AG04449 (cell line): ENCODE measurements at places on chromosomes 6 and 20.

DNA sequence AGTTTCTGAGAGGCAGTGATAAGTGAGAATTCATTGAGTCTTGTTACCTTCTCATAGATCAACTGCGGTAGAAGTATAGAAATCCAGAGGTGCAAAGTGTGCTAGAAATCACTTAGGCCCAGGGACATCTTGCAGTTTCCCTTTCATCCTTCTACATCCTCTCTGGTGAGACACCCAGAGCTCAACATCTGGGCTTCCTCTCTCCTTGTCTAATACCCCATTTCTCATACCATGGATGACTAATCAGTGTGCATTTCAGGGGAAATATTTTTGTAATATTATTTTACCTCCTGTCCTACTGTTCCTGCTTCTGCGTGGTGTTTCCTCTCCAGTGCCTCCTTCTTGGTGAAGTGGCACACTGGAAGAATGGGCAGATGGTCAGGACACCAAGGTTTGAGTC lies 322.4 kb downstream of the TFAP2B start:
- no peak for DNase-seq

DNA sequence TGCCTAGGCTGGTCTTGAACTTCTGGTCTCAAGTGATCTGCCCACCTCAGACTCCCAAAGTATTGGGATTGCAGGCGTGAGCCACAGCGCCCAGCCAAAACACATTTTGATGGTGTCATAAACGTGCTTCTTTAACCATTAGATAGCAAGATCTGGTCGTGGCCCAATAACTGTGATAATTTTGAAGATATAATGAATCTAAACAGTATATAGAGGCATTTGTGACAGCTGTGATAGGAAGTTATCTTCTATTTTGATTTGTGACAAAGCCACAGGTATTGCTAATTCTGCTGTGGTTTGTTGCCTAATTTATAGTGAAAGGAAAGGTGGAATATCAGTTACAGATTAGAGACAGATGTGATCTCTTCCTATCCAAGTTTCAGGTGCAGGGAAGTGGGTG lies 695 bp upstream of the OXT start:
- no peak for DNase-seq

DNA sequence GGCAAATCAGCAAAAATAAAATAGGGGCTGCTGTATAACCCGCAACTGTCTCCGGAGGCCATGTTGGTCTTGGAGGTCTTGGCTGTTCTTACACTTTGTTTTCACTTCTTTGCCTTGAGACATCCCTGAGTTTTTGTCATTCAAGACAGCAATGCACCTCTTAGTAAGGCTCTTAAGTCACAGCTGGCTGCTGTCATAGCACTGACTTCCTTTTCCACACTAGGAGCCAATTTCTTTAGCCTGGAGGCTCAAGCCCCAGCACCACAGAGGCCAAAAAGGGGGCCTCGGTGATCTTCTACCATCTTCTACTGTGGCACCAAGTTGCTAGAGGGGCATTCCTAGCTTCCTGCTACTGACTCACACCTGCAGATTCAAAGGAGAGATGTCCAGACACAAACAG lies 536.3 kb downstream of the CDH26 start:
- DNase-seq = no peak

- DNase-seq = no peak
Observed at GRCh38 chr20:18738055-18738454, 75.5 kb upstream of the SCP2D1 start.

GRCh38 chr20:6718662-6719368 lies 48.7 kb upstream of the BMP2 start:
- no peak for DNase-seq

GRCh38 chr6:3509336-3509735 lies 52.5 kb upstream of the SLC22A23 start:
- DNase-seq = no peak

GRCh38 chr6:99802396-99803031 lies 191.5 kb downstream of the MCHR2 start:
- DNase-seq = no peak

- DNase-seq = no peak
Observed at GRCh38 chr6:169949511-169950097, 198.2 kb downstream of the ERMARD start.

DNA sequence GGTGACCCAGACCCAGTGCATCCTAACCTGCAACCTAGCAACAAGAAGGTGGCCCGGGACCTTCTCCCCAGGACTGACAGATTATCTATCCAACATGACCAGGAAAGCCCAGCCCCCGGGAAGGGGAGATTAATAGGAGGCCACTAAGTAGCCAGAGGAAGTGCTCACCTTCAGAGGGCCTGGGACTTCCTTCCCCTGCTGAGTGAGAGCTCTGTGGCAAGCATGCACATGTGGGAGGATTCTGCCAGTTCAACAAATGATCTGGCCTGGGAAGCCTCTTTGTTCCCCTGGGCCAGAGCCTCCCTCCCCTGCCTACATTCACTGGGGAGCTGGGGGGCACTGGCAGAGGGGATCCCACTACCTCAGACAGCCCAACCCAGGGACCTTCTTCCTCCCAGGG lies 39.6 kb downstream of the SHLD1 start:
- DNase-seq = no peak

- DNase-seq = peak; percentile 17
Observed at GRCh38 chr6:52263709-52264540, 19.6 kb upstream of the IL17F start.

DNA sequence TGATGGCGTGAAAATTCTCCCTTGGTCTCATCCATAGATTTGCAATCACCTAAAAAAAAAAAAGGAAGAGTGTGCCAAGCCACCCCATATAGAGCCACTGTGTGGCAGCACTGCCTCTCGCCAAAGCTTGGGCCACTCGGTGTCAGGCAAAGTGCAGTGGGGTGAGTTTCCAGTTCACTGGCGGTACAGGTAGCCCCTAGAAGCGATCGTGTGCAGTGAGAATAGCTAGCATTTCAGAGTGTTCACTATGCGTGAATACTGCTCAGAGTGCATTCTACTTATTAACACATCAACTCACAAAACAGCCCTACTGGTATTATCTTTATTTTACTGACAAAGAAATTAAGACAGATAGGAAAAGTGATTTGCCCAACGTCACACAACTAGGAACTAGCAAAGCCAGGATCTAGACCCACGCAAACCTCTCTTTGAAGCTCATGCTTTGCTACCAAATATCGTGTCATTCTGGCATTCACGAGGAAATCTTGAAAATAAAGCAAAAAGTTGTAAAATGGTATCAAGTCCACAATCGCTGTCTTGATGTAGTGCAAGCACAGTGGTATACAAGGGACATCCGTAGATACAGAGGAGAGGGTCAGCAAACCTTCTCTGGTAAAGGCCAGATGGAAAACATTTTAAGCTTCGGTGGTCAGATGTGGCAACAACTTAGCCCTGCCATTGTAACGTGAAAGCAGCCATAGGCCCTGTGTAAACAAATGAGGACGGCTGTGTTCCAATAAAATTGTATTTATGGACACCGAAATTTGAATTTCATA lies 10.4 kb upstream of the GCNT2 start:
- no peak for DNase-seq

GRCh38 chr20:45303586-45304463 lies 2.8 kb upstream of the RBPJL start:
- DNase-seq = no peak

GRCh38 chr6:16498237-16498636 lies 259.9 kb downstream of the GMPR start:
- DNase-seq = no peak

DNA sequence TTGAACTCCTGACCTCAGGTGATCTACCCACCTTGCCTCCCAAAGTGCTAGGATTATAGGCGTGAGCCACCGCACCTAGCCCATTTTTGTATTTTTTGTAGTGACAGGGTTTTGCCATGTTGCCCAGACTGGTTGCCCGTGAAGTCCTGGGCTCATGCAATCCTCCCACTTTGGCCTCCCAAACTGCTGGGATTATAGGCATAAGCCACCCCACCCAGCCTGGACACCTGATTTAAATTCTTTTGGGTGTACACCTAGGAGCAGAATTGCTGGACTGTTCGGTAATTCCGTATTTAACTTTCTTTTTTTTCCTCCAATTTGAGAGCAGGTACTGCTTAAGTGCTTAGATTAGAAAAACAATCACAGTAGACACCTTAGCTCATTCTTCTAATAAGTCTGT lies 5.6 kb upstream of the NRM start:
- no peak for DNase-seq

GRCh38 chr6:16311763-16312162 lies 73.4 kb downstream of the GMPR start:
- no peak for DNase-seq

DNA sequence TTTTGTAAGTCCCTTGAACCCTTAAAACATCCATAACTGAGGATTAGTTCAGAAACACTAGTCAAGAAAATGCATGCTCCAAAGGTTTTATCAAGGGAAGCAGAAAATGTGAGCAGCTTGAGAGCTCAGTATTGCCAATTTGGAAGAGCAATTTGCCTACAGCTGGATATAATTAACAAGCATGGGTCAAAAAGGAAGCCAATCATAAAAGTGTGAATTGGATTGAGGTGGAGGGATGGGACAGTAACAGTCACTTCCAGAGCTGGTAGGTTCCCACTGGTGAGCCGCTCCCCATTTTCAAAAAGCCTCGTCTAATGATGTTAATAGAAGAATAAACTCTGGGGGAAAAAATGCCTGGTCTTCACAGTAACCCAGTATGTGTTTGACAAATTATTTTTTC lies 5.0 kb upstream of the PTPRK start:
- no peak for DNase-seq

DNA sequence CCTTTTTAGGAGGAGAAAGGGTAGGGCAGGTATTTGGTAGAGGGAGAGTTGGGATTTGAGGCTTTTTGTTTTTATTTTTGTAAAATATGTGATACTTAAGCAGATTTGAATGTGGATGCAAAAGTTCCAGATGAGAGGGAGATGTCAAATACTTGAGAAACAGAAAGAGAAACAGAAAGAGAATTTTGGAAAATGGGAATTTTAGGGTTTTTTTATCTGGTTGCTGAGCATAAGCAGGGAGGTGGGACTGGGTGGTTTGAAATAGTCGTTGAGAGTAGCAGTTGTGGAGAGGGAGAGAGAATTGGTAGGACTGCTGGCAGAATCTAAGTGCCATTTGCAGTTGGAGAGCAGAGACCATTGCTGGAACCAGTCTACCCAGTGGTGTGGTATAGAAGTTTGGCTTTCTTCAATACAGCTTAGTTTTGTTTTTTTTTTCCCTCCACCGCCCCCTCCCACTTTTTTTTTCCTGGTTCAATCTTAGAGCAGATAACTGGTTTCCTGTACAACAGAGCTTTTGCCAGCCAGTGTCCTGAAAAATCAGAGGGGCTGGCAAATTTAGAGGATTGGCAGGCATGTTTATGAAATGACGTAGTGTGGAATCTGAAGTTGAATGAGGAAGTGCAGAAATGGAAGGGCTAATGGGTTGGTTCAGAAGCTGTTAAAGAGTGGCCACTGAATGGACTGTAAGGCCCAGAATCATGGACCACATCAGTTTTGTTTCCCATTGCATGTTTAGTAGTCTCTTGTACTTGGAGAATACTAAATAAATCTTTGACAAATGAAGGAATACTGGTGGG lies 68.7 kb downstream of the ATRN start:
- DNase-seq = no peak

GRCh38 chr6:127834136-127834535 lies 66.7 kb downstream of the THEMIS start:
- DNase-seq = no peak

GRCh38 chr6:14398953-14399352 lies 281.4 kb downstream of the CD83 start:
- no peak for DNase-seq

- no peak for DNase-seq
Observed at GRCh38 chr6:134721060-134721405, 228.9 kb downstream of the ALDH8A1 start.

GRCh38 chr6:23534351-23534750 lies 591.7 kb upstream of the NRSN1 start:
- no peak for DNase-seq

- DNase-seq = no peak
Observed at GRCh38 chr6:114569669-114570068, 226.8 kb upstream of the HS3ST5 start.

- DNase-seq = no peak
Observed at GRCh38 chr6:122405417-122405816, 6.0 kb downstream of the HSF2 start.

GRCh38 chr6:87617405-87617804 lies 27.5 kb downstream of the ORC3 start:
- no peak for DNase-seq

DNA sequence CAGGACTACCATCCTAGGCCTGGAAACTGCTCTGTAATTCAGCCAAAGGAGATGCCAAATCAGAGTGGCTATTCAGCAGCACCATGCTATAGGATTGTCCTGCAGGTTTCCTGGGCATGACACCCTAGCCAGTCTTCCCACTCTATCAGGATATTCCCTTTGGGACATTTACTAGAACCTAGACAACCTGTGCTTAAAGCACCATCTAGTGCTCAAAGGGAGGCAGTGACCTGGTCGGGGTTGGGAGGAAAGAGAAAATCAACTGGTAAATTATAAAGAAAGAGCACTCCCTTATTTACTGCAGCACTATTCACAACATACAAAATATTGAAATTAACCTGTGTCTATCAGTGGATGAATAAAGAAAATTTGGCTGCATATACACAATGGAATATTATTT lies 67.2 kb upstream of the SMLR1 start:
- DNase-seq = no peak

DNA sequence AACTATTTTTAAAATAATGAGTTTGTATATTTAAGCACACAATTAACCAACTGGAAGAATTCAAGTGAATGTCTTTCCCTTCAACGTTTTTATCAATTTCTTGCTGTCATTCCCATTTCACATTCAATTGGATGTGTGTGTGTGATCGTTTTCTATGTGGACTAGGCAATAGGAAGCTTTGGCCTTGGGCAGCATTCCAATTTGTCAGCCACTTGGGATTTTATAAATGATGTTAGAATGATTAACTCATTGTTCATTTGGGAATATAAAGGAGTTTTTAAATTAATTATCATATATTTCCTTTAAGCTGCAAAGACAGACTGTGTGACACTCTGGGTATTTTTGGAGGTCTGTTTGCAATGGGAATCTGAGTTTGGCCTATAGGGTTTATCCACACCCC lies 162.4 kb downstream of the COL9A1 start:
- DNase-seq = no peak

GRCh38 chr20:21179757-21180156 lies 53.9 kb downstream of the KIZ start:
- no peak for DNase-seq

DNA sequence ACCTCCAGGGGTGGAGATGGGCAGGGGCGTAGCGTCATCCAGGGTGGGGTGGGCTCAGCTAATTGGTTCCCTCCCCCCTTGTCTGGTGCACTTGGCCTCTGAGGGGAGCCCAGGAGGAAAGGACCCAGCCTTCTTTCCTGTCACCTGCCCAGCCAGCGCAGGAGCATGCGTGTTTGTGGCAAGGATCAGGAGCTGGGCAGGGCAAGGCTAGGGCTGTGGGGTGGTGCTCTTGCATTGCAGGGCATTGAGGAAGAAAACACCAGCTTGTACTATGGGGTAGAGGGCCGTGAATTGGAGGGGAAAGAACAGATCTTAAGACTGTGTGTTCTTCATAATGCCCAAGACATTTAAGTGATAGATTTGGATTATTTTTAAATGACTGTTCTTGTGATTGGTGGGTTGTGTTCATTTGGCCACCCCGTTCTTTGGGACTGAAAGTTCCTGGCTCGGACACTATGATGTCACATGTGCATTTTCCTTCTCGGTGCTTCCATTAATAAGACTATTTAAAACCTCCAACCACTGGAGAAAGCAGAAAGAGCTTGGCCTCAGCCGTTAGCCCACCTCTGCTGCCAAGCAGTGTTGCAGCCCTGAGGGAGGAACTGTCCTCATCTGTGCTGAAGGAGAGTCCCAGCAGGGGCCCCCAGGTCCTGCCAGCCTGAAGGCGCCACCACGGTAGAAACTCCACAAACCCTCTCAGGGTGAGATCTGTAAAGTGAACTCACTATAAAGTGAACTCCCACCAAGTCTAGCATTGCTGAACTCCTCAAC lies 136.2 kb upstream of the INSM1 start:
- DNase-seq = no peak

- DNase-seq = no peak
Observed at GRCh38 chr6:141033101-141033500, 1099.6 kb upstream of the GJE1 start.
